ENCODE measurements at places on chromosomes 7 and 10.

DNA sequence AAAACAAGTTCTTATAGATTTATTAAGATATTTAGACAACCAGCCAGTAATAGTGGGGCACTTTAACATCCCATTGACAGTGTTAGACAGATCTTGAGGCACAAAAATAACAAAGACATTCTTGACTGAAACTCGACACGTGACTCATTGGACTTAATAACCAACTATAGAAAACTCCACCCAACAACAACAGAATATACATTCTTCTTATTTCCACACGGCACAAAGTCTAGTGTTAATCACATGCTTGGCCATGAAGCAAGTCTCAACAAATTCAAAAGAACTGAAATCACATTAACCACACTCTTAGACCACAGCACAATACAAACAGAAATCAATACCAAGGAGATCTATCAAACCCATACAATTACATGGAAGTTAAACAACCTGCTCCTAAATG, 138.1 kb downstream of the ARL5B start:
- DNase-seq = no peak

GRCh38 chr7:9120331-9120730, 686.9 kb downstream of the NXPH1 start:
- no peak for DNase-seq

GRCh38 chr7:71290452-71290851, 158.5 kb downstream of the GALNT17 start:
- DNase-seq = no peak

DNA sequence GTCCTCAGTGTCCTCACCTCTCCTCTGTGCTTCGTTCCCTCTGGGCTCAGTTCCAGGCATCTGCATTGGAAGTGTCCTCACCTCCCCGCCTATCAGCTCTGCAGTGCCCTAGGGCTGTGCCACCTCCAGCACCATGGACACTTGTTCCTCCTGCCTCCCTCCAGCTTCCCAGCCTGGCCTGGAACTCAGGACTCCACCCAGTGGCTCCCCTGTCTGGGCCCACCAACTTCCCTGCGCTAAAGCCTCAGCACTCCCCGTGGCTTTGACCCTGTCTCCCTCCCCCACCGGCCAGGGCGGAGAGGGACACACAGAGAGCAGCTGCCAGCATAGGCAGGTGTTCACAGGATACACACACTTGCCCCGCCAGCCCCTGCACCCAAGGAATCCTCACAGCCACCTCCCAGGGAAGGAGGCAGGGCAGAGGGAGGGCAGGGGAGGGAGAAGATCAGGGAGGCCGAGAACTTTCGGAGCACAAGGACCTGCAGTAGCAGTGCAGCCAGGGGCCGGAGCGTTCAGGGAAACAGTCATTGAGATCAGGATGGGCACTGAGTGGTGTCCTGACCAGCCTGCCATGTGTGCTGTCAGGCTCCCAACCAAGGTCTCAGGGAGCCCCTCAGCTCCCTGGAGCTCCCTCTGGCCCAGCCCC, 31.3 kb downstream of the ANXA8 start:
- DNase-seq = no peak

DNA sequence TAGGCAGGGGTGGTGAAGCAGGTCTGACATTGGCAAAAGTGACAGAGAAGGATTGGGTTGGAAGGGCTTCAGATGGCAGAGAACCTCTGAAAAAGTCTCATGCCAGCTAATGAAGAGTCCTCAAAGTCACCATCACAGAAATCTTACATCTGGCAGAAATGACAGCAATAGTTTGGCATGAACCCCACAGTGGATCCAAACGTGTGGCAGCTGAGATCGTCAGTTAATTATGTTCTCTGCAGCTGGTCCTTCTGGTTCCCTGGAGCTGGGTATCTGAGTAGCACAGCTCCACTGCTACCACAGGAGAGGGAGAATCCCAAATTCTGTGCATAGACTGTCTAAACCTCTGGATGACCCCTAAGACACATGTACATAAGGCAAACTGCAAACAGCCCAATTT, 73.4 kb downstream of the ALOX5 start:
- DNase-seq = no peak

DNA sequence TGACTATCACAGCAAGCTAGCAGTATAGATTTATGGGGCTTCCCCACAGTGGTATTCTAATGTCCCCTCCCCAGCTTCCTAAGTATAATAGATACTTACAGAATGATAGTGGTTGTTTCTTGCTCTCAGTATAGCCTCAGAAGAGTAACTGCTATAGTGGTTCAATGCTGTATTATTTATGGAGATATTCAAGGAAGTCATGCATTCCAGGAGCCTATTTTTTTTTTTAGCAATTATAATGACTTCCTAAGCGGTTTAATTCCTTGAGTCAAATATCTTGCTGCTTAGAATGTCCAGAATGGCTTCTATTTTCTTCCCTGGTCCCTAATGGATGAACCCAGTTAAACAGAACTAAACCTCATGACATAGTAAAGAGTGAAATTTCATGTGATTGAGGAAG, 451.5 kb upstream of the SEMA3D start:
- DNase-seq = no peak

GRCh38 chr7:131959106-131959812, 402.8 kb upstream of the PODXL start:
- DNase-seq = no peak

DNA sequence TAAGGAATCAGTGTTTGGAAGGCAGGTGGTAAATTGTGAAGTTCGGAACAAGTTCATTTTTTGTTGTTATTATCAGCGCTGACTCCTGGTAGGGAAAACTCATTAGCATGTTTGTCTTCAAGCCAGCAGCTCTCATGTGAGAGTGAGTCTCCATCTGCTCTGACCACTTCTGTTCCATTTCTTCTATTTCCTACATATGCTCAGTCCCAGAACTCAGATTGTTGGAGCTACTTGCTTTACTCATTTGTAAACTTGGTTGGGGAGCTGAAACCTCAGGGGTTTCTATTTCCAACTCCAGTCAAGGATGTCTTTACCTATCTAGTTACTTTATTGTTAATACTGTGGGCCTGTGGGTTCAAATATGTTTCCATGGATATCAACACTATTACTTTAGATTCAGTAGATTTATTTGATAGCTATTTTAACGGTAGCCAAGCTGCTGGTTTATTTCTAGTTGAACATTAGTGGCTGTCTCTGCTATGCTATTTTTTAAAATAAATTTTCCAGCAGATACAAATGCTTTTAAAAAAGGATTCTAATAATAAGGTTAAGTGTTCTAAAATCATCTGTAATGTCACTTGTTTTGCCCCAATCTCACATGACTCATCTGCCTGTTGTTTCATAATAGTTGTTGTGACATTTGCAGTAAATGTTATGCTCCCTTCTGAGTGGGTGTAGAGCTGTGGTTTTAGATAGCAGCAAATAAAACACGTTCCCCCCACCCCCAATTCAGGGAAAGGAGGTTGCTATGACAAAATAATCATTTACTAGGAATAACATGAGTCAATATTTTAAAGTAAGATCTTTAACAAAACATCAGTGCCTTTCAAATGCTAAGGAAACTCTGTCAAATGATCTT, 143.3 kb downstream of the HDAC9 start:
- DNase-seq = no peak

DNA sequence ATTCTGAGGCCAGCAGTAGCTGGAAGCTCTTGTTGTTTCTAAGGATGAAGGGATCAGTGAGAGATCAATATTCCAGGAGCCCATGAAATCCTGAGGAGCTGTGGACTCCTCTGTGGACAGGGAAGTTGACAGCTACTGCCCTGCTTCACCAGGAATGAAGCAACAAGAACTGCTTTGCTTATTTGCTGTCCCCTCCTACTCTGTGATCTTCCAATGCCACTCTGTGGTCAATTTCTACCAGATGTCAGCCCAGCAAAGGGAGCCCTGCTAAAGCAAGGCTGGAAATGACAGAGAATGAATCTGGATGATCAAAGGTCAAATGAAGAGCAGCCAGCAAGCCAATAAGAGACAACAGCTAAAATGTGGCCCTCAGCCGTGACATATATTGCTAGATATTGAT, 227.5 kb upstream of the CHRM2 start:
- no peak for DNase-seq

DNA sequence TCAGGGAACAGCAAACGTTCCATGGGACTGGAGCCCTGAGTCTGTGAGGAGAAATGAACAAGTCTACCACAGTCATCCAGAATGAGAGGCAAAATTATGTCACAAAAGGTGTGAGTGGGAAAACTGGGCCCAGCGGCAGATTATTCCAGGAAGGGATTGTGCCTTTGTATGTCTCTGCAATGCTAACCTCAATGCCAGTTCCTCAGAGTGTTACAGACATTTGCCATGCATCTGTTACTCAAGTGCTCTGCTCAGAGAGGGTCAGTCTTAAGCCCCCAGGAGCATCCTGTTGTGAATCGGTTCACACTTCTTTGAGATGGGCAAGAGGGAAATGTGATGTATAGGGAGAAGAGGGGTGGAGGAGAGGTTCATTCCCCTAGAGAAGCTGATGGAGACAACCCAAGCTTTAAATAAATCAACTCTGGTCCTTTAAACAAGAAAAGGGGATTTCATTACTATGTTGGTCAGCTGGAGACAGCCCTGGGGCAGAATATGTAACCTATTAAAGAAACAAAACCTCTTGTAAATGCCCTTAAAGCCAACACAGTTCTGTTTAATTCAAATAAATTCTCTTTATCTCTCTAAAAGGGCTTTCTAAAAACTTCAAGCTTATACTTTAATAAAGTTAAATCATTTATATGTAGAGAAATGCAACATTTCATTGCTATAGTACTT, 85.9 kb upstream of the GRB10 start:
- DNase-seq = no peak

GRCh38 chr7:102138676-102139075, 148.0 kb upstream of the SH2B2 start:
- DNase-seq = no peak

DNA sequence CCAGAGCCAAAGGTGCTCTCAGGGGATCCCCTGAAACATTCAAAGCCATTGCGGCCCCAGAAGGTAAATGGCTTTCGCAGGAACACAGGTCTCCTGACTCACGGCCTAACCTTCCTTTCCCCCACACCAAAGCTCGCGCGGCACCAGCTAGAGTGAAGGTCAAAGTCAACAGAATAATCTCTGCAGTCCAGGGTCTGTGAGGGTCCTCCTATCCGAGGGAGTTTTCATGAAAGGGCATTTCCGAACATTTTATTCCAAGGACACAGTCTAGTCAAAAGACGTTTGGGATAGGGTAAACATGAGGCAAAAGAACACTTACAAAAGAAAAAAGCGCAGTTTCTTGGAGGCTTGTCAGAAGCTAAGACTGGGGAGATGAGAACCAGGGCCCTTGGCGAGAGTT, 559 bp upstream of the STEAP2 start:
- DNase-seq = no peak

DNA sequence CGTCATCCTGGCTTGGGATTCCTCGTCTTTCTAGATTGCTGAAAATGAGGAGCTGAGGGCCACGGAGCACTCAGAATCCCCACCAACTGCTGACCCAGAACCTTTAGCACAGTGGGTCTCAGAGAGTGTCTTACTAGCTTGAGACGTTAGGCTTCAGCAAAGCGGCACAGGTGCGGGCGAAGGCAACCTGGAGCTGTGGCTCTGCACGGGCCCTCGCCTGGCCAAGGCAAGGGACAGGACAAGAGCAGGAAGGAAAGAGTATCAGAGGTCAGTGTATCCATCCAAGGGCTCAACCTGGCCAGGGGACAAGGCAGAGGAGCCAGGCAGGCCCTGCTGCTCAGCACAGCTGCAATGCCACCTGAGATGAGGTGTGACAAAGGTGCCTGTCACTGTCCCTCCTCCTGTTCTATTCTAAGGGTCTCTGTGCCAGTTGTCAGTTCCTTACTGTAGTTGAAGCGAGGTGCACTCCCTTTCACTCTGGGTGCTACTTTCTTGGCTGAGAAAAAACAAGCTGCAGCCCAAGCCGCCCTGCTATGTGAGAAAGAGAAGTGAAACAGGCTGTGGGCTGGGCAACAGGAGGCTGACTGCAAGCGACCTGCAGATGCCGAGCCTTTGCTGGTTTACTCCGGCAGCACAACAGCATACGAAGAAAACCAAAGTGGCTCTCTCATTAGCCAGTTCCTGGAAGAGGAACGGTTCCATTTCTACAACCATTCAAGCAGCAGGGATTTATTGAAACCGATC, 33.3 kb upstream of the KDM7A start:
- no peak for DNase-seq

DNA sequence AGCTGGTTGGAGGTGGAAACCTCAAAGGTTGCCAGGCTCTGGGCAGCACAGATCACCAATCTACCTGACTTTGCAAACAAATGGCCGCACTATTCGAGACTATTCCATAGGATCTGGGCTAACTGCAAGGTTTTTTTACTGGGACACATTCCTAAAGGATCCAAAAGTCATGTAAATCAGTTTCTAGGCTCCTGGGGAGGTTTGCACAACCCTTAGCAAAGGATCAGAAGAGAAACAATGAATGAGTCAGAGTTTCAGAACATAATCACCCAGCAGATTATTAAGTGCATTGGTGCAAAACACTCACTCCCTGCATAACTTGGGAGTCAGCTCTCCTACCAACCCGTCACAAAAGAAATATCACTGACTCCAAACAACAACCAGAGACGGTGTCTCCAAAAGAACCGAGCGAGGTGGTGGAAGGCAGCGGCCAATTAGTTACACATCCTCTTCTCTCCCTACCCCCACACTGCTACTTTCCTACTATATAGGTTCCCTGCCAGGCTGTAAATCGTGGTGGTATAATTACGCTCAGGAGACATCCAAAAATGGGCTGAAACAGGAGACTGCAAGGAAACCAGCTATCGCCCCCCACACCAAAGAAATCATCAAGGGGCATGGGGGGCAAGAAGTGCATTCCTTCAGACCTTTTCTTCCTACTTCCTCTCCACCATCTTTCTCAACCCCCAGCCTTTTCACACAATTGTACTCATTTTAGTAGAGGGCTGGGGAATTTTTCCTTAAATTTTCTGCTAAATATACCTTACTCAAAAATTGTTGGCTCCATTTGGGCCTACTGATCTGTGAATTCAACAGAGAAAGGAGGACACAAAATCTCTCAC, 3.2 kb downstream of the UBE2H start:
- DNase-seq = no peak

- DNase-seq = no peak
Observed at GRCh38 chr10:100293066-100293465, 6.6 kb upstream of the BLOC1S2 start.

GRCh38 chr10:72597897-72598296, 28.0 kb downstream of the MICU1 start:
- DNase-seq = no peak

GRCh38 chr7:40057292-40057691, 77.1 kb downstream of the MPLKIP start:
- DNase-seq = no peak

DNA sequence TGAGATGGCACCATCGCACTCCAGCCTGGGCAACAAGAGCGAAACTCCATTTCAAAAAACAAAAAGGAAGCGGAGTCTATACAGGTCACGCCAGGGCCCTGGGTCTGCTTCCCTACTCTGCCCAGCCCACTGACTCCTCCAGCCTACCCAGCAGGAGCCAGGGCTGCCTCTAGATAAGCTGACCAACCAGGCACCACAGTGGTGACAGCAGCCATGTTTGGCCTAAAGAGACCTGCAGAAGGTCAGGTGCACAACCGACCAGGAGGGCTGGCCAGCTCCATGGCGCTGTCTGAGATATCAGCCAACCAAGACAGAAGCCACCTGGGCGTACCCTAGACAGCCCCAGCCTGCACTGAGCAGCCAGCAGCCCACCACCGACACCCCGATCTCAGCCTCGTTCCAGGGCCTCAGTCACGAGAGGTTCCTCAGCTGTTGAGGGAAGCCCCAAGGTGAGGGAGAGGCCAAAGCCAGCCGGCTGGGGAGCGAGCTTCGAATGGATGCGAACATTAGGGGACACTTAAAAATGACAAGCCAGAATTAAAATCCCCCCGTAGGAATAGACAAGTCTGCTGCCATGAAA, 24.4 kb upstream of the PWWP2B start:
- DNase-seq = no peak

- no peak for DNase-seq
Observed at GRCh38 chr7:129503725-129504124, 1.4 kb downstream of the SMKR1 start.
